Hematopoietic multipotent progenitor cell treated with erythropoietin and hydrocortisone succinate and interleukin-3 and kit ligand, for 17 days (in vitro differentiated cells): ENCODE measurements at places on chromosomes 16 and 17.

- DNase-seq, result peak; percentile 32
Observed at GRCh38 chr17:80791758-80792284, 199.8 kb upstream of the CHMP6 start.

GRCh38 chr17:10162096-10162495 is 36.3 kb downstream of the GAS7 start:
- no peak for DNase-seq

GRCh38 chr17:3503285-3503684 is 27.5 kb downstream of the ASPA start:
- no peak for DNase-seq

DNA sequence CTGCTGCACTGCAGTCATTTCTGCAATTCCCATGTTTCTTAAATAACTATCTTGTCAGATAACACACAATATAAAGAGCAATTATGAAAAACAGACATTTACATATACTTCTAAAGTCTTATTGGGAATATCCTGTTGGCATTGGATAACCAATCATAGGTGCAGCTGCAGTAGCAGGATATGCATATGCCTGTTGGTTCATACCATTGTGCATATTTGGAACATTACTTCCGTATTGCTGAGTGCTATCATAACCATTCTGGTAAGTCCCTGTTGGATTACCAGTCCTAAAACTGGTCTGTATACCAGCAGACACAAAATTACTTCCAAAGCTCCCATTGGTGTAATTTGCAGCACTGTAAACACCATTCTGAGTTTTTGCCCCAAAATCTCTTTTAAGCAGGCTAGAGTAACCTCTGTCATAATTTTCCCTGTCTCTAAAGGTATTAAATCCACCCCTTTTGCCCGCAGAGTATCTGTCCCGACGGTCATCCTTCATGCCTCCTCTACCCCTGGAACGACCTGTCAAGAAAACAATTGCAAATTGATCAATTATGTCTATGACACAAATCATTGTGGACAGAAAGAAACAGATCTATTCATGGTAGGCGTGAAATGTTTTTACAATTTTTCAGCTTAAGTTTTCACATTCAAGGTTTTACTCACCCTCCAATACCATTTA is 3.1 kb upstream of the POLG2 start:
- no peak for DNase-seq

GRCh38 chr17:75552425-75553294 is 27.2 kb downstream of the LLGL2 start:
- DNase-seq, result no peak
